HAP-1 (cell line): ENCODE measurements at places on chromosomes 7 and 10.

GRCh38 chr10:128693493-128694131 lies 567.4 kb upstream of the MKI67 start:
- no peak for DNase-seq

DNA sequence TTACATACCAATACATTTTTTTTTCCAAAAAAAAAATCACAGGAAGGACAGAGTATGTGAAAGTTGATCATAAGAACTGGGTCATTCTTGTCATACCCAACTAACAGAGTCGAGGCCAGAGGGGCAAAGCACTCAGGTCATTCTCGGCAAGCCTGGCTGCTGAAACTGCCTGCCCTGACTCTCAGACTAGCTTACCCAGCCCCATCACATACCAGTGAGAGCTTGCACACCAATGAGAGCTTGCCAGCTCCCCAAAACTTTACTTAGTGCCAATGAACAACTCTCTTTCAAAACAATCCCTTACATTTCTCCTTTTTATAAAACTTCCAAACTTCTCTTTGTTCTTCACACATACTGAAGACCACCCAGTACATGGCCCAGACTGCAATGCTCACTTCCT lies 48.9 kb downstream of the VOPP1 start:
- DNase-seq, result no peak

DNA sequence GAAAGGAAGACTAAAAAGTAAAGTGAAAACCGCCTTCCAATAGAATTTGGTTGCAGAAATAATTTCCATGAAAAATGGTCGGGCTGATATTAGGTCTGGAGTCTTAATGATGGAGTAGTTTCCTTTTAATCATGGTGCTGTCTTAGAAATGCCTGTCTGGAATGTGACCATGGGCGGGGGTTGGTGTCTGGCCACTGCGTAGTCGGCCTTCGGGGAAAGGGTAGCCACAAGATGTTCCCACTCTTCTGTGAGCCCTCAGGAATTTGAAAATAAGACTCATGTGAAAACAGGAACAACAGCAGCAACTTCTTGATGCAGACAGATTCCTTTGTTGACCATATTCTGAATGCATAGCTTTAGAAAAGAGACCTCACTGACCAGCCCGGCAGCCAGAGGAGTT lies 176.8 kb downstream of the KIAA1217 start:
- no peak for DNase-seq

DNA sequence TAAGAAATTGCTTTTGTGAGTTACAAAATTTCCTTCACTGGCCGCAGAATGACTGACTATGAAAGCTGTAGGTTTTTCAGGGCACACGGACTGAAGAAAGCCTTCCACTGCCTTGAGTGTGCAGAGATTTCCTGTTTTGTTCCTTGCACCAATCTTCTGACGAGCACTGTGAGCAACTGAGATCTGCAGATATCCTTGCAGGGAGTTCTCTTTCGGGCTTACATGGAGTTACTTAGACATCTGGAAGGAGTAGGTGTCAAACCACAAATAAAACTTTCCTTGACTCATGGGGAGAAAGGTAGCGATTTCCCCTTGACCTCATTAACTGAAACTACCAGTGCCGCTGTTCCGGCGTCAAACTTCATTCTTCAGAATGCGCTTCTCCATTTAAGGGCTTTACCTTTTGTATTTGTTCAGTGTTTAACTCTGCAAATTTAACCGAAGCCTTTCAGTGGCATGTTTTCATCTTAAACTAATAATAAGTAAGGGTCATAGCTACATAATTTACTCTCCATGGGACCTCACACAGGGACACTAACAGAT lies 1175.3 kb downstream of the GATA3 start:
- DNase-seq, result no peak

DNA sequence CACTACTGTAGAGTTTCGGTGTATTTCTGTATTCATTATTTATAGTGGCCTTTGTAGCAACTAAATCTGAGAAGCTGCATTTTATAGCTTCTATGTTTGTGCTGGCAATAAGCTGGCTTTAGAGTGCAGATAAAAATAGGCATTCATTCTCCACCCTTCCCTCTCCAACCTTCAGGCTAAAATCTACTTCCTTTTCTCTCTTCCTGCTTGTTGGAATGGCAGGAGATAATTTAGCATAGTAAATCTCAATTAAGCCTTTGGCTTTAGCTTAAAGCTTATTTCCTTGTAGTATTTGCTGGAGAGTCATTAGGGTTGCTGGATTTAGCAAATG lies 58.5 kb downstream of the CPVL start:
- DNase-seq, result no peak
